ENCODE measurements at places on chromosomes 4 and X.
A peak's percentile ranks its signal among the peaks of the same experiment; 100 is the strongest.

- no peak for DNase-seq
Measured at GRCh38 chr4:150123796-150124677, 45.8 kb downstream of the DCLK2 start.

DNA sequence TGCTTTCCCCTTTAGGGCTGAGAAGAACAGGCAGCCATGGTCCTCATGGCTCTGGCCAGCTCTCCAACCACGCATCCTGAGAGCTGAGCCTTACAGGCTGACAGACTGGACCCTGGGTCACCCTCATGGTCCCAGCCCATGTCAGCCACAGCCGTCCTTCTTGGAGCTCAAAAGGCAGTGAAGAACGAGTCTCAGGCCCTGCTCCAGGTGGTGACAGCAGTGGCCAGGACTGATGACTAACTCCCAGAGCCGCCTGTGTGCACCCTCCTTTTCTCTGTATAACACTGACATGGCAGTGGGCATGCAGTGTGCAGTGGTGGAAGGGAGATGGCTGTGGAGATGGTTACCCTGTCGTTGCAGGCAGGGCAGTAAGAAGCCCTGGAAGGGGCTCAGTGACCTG lies 10.3 kb upstream of the DUSP9 start:
- DNase-seq = no peak

- no peak for DNase-seq
Measured at GRCh38 chr4:98377559-98377958, 116.4 kb downstream of the RAP1GDS1 start.

DNA sequence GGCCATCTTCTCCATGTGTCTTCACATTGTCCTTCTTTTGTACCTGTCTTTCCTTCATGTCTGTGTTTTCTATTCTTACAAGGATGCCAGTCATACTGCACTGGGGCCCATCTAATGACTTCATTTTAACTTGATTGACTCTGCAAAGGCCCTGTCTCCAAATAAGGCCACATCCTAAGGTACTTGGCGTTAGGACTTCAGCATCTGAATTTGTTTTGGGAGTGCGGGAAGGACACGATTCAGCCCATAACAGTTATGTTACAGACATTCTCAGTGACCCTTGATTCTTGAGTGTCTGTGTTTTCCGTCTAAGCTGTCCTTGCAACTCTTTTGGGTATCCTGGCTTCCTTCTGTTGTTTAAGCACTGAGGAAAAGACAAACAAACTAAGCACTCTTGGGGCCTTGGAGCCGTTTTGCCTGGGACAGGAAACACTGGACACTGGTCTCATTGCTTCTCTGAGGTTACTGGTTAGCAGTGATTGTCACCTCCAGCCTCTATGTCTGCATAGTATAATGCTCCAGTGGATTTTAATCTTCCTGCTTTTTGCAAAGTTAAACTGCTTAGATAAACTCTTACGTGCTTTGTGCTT lies 80.7 kb downstream of the SNX25 start:
- no peak for DNase-seq

DNA sequence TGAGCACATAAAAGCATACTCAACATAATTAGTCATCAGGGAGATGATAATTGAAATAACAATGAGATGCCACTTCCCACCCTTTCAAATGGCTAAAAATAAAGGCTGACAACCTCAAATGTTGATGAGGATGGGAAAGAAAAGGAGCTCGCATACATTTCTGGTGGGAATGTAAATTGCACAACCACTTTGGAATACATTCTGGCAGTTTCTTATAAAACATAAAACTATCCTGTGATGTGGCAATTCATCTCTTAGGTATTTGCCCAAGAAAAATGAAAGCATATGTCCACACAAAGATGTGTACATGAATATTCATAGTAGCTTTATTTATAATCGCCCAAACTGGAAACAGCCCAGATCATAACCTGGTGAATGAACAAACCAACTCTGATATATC lies 687 bp upstream of the ZNF275 start:
- no peak for DNase-seq

DNA sequence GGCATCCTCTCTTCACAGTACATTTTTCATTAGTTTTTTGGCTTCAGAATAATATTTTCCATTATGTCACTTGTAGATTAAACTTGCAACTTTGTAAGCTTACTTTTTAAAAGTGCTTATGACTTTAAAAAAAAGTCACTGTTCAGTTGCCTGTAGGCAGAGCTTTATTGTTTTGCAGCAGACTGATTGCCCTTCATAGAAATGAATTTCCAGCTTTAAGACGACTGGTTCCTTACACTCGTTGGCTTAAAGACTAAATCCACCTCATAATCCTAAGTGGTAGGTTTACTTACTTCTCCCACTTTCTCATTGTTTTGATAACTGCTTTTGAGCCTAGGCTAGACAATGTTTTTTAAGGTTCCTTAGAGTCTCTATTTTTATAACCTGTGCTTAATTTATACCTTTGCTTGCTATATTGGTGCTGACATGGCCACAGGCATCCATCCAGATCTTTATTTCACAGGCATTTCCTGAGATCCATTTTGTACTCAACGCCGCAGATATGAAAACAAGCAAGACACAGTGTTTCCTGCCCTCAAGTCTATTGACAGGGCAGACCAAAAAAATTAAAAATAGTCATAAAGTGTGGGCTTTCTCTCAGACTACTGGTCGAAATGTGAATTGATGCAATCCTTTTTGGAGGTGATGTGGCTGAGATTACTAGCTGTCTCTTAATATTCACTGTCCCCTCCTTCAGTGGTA lies 12.6 kb upstream of the IL13RA2 start:
- DNase-seq = no peak

DNA sequence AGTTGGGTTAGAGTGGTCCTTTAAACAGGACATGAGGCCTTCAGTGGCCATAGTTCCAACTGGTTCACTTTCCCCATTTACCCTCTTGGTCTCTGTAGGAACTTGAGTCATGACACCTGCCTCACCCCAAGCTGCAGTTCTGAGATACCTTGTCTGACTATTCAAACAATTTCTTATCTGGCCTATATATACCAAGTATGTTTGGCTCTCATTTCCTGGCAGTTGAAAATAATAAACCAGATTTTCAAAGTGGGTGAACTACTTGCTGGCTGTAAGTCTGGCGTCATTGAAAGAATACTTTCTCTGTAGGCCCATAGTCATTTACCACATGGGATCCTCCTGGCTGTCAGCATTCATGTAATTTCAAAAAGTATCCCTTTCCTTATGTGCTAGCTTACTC lies 228.8 kb downstream of the SHROOM3 start:
- DNase-seq = no peak

- DNase-seq = peak; percentile 3
Measured at GRCh38 chr4:24856586-24856985, 56.3 kb downstream of the CCDC149 start.

DNA sequence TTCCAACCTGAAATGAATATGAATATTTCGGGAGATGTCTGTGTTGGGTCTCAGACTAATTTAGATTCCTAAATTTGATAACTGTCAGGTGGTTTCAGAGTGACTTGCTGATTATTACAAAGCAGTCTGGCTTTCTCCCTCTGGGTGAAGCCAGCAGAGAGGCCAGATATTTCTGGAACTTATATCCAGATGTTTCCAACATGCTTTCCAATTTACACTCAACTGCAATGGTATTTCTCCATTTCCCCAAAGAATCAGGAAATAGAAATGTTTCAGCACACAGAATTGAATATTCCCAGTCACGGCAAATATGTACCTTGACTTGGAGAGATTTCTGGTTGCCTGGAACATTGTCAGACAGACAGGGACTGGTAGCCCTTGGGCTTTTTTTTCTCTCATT lies 48.5 kb upstream of the EGFL6 start:
- no peak for DNase-seq

DNA sequence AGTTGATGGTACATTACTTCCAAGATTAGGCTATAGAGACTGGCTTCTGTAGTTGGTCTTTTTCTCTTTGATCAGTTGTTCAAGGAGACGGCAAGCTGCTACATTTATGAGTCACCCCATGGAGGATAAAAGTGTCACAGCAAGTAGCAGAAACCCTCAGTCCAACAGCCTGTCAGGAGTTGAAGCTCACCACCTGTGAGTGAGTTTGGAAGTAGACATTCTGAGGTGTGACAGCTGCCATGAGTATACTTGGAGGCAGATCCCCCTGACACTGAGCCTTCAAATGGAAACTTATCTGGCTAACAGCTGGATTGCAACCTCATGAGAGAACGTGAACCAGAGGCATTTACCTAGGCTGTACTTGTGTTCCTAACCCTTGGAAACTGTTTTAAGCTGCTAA lies 68.0 kb downstream of the CCNG2 start:
- no peak for DNase-seq

DNA sequence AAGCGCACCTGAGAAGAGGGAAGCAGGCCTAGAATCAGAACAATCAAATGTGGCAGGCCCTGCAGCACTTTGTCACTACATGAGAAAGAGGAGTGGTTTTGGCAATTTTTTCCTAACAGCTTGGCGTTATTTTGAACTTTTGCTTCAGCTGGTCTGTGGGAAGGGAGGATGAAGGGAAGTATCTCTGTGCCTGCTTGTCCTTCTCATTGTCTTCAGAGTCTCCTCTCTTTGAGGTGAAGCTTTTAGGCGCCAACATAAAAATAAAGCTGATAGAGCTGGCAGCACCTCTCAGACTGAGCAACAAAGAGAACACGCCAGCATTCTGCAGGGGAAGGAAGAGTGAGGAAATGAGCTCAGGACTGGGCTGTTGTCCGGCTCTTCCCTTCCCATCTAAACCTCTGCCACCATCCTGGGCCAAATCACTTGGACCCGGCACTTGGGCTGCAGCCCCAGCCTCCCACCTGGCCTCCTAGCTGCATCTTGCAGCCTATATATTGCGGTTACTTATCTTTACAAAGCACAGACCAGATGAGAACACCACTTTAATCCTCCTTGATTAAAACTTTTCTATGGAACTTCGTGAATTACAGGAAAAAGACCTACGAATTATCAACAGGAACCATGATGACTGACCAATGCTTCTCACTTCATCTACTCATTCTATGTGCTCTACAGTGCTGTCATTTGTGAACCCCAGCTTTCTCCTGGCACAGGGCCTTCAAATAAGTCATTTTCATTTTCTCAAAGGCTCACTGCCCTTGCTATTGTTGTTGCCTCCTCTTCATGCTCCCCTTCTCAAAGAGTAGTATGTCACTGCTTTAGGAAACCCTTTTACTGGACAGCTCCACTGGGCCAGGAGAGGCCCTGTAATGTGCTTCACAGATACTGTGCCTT lies 476.4 kb upstream of the HS3ST1 start:
- no peak for DNase-seq

GRCh38 chr4:66959207-66959606 lies 586.1 kb downstream of the CENPC start:
- DNase-seq = no peak

DNA sequence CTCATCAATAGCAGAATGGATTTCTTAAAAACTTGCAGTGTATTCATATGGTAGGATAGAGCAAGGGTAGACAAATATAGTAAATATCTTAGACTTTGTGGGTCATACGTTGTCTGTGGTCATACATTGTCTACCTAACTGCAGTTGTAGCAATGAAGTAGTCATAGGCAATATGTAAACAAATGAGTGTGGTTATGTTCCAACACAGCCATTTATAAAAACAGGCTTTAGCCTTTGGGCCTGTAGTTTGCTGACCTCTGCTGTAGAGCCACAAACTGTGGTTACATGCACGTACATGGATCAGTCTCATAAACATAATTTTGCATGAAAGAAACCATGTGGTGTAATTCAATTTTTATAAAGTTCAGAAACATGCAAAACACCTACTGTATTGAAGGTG lies 98.9 kb downstream of the LARP1B start:
- no peak for DNase-seq
